ENCODE measurements at places on chromosomes 4 and X. TPM values are rescaled to one million over a fixed set of nuclear protein-coding genes. Genes with fewer than 3 reads are reported as not detected.

FABP2 gene
- not detected for total RNA-seq

GRCh38 chr4:184857441-184858121 is 31.8 kb upstream of the ACSL1 start:
- DNase-seq = no peak

DNA sequence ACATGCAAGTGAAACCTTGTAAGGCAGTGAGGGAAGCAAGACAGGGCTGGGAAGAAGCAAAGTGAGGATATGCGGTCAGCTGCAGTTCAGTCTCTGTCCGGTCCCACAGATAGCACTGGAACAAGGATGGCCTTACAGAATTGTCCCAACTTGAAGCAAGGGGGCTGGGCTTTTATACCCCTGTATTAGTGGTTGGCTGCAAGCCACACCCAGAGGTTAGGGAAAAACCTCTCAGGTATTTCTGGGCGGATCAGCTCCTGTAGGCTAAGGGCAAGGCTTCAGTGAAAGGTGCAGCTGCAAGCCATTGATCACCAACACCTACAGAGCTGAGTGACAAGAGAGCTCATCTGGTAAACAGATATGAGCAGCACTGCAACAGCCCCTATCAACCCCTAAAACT is 89.0 kb downstream of the KDR start:
- no peak for DNase-seq

GRCh38 chr4:77197831-77198230 is 40.8 kb downstream of the CCNG2 start:
- no peak for DNase-seq
